Stimulated activated naive CD4-positive, alpha-beta T cell treated with Interleukin-2 at 50 U/mL for 16 hours (primary cell): ENCODE measurements at places on chromosomes 1 and 21.

GRCh38 chr1:8182034-8182761 lies 135.7 kb upstream of the SLC45A1 start:
- DNase-seq, result peak; percentile 8

DNA sequence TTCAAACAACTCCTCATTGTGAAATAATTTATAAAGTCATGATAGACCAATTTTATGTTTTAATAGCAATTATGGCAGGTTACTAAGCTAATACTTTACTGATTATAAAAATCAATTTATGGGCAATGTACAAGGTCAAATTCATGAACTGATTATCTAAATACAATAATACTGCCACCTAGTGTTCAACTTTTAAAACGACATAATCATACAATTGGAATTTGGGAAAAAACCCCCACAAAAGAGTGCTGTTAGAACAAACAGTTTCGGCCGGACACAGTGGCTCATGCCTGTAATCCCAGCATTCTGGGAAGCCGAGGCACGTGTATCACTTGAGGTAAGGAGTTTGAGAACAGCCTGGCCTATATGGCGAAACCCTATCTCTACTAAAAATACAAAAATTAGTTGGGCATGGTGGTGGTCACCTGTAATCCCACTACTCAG lies 14.0 kb downstream of the GTF2B start:
- DNase-seq, result no peak

DNA sequence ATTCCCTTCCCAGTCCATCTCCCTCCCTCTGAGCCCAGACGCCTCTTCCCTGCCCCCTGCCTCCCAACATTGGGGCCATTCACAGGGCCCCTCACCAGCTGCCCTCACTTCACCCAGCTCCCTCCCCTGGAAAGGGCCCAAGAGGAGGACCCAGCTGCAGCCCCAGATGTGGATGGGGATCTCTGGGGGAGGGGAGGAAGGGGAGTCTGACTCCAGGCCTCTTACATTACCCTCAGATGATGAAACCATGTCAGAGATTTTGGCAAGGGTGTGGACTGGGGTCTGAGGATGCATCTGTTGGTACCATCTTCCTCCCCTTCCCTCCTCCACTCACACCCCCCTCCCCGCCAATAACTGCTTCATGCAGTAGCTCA lies 1.1 kb upstream of the KIF21B start:
- no peak for DNase-seq

DNA sequence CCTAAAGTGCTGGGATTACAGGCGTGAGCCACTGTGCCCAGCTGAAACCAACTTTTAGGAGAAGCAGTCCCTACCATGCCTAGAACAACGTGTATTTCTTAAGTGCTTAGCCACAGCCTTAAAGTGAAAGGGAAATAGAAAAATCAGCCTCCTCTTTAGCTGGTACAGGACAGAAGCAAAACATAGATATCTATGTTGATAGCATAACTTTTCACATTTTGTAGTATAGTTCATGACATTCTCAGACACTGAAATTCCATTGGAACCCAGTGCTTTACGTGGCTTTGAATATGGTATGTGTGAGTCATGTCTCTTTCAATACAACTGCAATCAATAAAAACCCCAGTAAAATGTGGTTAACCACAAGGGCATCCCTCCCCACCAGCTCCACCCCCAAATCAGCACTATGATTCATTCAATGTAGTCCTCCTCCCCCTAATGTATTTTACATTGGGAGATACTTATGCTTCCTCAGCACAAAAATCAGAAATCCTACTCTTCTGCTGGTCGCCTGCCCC lies 32.1 kb downstream of the TGFB2 start:
- DNase-seq, result peak; percentile 54

DNA sequence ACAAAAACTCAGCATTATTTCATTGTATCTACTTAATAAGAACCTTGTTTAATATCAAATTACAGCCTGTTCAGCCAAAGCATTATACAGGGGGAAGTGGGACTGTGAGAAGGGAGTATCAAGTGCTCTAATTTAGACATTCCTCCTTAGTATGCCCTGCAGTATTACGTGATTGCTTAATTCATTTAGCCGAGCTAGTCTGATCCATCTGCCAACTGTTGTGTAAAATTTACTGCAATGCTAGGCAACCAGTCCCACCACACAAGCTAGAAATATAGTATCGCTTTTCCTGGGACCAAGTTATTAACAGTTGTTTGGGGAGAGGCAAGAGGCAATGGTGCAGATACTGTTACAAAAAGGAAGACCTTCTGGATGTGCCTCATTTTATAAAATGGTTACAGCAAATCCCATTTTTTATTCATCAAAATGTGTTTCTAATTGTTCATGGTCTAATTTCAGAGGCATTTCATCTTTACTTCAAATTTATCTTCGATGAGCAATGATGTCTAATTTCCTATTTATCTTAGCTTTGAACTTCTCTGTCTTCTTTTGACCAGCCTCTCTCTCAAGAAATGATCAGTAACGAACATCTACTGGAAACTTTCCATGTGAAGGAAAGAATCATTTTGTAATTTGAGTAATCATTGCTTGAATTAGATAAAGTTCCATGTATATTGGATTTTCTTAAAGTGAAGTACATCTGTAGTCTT lies 283.3 kb downstream of the DUSP10 start:
- no peak for DNase-seq

DNA sequence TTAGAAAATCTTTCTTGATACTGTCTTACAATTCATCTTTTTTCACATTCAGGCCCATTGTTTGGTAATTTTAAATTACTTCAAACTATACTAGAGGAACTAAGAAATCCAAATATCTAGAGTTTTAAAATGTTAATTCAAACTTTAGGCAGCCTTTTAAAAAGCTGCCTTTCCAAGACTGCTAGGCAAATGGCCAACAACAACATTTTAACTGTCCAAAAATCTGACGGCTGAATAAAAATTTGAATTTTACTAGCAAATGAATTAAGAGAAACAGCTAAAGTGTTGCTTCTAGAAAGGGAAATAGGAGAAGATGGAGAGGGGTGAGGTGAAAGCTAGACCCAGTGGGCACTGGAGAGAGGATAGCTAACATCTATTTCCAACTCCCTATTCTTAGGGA lies 17.2 kb downstream of the DPYD start:
- no peak for DNase-seq

DNA sequence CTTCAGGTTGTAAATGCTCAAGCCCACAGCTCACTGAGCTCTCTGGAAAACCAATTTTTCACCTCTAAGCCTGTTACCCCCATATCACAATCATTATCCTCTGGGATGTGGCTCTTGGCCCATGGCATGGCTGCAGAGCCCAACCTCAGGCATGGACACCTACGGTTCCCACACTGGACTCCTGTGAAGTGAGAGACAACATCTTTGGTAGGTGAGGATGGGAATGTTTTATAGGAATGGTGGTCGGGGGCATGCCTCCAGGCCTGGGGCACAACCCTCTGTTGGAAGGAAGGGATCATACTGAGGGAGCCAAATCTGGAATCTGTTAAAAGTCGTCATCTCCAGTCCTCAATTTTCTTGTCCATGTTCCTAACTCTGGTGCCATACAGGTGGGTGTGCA lies 179.1 kb downstream of the FOXD2 start:
- DNase-seq, result no peak
